ENCODE measurements at places on chromosomes 6 and 20.

DNA sequence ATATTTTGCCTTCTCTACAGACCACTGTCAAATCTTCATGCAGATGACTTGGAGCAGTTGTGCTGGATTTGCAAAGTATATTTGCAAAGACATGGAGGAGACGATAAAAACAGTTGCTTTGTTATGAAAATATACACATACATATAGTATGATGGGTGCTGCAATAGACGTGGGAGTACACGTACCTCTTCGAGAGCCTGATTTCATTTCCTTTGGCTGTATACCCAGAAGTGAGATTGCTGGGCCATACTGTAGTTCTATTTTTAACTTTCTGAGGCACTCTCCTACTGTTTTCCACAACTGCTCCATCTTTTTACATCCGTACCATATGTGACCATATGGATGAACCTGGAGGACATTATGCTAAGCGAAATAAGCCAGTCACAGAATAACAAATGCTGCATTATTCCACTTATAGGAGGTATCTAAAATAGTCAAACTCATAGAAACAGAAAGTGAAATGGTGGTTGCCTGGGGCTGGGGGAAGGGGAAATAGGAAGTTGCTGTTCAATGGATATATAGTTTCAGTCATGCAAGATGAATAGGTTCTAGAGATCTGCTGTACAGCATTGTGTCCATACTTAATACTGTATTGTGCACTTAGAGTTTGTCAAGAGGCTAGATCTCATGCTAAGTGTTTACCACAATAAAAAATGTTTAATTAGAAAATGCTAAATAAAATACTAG, 223.8 kb downstream of the HAO1 start:
- no peak for DNase-seq

DNA sequence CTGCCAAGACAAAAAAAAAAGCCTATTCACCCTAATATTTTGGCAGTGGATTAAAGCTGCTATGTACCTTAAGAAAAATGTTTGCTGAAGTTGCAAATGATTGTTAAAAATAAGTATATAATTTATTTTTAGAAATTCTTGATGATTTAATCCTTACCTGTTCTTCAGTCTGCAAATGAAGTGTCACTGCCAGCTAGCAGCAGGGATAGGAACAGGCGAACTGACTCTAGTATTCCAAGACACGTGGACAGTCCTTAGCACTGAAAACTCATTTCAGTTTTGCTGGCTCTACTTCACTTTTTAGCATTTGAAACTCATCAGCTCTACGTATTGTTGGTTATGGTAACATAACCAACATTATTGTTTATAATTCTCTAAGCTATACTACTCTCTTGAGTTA, 204.4 kb upstream of the ID4 start:
- no peak for DNase-seq

GRCh38 chr6:53492860-53493634, 51.9 kb downstream of the GCLC start:
- DNase-seq, result peak; percentile 80

DNA sequence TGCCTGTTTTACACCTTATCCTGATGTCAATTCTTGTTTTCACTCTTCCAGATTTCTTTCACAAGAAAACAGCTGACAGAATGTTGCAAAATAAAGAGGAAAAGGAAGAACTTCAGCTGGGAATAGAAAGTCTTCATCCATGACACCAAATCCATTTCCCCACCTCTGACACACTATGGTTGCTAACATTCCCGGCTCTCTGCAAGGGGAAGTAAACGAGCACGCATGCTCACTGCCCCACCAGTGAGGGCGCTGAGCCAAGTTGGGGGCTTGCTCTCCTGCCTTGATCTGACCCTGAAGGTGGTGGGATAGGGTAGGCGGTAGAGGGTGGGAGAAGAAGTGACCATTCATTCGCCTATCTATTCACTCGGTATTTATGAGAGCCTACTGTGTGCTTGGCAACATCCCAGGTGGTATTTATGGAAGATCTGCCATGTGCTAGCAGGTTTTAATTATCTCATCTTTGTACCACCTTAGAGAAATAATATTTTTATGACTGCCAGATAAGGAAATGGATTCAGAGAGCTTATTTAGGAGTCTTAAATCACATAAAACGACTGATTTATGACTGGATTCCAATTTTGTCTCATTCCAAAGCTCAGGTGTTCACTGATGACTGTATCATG, 206.2 kb downstream of the FOXC1 start:
- no peak for DNase-seq

- DNase-seq, result no peak
Measured at GRCh38 chr6:46024124-46024769, 8.6 kb upstream of the CLIC5 start.

DNA sequence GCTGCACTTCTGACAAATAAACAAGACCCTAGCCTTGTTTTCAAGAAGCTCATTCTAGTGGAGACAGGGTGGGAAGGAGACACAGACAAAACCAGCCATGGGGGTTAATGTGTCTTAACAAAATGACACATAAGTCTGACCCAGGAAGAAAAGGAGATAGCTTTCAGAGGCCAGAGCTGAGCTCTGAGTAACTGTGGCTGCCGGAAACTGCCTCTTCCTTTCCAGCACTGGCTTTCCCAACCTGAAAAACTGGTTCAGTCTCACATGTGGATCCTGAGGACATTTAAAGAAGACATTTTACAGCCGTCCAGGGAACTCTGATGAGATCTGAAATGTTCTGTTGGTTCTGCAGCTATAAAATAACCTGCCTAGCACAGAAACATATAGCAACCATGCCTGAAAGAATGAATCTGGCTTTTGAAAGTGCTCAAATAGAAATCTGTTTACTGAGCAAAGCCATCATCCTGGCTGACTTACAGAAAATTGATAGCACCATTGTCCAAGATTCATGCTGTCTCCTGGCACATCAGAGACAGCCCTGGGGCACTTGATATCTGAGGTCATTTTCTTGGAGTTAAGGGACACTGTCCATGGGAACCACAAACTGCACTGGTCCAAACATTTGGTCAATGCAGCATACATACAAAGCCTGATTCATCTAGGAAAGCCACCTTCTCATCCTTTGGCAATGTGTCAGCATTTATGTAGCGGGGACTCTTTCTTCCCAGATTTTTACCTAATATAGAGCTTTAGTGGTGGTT, 83.2 kb upstream of the PAX1 start:
- no peak for DNase-seq

- no peak for DNase-seq
Measured at GRCh38 chr6:70790483-70791224, 123.0 kb downstream of the SMAP1 start.

- DNase-seq, result no peak
Measured at GRCh38 chr6:112682071-112682470, 334.9 kb downstream of the RFPL4B start.

DNA sequence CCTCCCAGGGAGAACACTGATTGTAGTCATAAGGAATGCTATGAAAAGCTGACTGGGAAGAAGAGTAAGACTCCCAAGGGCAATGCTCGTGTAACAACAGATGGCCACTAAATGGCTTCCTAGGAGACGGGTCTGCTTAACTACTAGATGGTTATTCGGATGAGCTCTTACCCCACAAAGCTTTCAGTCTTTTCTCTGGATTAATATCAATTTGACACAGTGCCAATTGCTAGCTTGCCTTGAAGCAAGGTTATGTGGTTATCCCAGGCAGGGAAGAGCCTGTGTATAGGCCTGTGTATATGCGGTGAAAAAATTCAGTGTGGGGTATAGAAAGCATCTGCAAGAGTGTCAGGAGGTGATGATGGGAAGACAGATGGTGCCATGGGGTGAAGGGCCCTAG, 86.4 kb upstream of the NOX3 start:
- DNase-seq, result no peak

- peak; percentile 31 for DNase-seq
Measured at GRCh38 chr20:38804682-38805501, 605 bp upstream of the PPP1R16B start.

GRCh38 chr20:34732523-34732922, 28.4 kb downstream of the TP53INP2 start:
- DNase-seq, result no peak

DNA sequence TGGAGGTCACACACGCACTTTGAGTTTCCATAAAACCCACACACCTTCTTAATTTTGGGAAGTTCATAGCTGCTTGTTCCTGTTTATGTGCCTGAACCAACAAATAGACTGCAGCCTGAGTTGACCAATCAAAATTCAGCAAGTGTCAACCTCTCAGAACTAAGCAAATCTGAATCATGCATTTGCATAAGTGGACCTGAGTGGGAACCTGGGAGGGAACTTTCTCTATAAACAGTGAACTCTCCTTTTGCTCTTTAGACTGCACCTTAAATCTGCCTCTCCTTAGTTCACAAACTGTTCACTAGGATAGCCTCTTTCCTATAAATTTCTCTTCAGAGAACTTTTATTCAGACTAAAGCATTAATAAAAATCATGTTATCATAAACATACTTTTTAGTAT, 37.9 kb downstream of the SLC17A1 start:
- DNase-seq, result no peak

DNA sequence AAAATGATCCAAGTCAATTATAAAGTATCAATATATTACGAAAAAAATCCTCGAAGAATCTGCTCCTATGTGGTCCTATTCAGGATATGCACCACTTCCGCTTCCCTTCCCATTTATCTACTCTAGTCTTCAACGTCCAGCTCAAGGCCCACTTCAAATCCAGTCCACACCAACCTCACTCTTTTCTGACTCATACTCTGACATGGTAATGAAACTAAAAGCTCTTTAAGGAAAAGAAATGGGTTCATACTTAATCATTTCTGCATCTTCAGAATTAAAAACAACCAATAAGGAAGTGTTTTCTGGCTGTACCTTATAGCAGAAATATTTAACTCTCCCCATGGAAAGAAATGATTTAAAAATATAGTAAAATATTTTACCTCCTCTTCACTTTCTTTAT, 15.1 kb downstream of the DEK start:
- no peak for DNase-seq

GRCh38 chr20:62629864-62630470, 12.3 kb upstream of the SLCO4A1 start:
- no peak for DNase-seq

DNA sequence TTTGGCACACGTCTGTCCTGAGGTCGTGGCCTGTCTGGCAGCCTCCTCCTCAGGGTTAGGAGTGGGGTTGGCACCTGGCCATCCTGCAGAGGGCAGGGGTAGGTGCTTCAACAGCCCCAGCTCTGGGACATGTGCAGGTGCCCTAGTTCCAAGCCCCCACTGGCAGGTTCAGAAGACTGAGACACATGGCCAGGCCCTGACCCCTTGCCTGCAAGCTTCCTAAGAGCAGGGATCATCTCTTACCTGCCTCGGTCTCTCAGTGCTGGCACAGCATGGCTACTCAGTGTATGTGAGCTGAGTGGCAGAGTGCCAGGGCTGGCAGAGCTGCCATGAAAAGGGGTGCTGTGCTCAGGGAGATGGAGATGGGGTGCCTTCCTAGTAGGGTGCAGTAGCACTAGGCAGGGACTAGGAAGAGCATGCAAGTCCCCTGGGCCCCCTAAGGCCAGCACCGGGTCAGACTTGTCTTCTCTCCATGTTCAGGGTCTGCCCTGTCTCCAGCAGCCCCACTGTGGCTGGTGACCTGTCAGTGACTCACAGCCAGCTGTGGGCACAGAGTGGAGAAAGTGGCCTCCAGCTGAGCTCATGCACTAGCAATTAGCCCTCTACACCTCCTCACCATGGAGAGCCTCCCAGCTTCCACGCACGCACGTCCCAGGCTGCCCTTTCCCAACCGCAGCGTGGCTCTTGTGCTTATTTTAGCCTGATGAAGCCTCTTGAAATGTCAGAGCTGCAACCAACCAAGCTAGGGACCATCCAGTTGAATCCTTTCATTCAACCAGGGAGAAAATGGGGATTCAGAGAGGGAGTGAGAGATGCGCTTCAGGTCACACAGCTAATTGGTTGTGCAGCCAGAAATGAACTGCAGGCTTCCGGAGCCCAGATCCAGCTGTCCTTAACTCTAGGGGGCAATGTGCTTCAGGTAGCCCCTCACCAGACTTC, 116.6 kb downstream of the MRPL14 start:
- DNase-seq, result no peak

GRCh38 chr6:4346659-4347333, 211.4 kb upstream of the ECI2 start:
- no peak for DNase-seq

DNA sequence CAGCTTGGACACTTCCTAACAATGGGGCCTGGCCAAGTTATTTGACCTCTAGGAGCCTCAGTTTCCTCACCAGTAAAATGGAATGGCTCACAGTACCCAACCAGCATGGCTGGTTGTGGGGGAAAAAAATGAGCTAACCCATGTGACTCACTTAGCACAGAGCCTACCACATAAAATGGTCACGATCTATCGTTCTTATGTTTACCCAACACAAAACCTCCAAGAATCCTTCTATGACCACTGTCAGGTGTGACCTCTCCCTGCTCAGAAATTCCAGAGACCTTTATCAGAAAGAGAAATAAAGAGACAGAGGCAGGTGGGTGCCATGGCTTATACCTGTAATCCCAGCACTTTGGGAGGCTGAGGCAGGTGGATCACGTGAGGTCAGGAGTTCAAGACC, 39.4 kb downstream of the BPIFB1 start:
- DNase-seq, result no peak

DNA sequence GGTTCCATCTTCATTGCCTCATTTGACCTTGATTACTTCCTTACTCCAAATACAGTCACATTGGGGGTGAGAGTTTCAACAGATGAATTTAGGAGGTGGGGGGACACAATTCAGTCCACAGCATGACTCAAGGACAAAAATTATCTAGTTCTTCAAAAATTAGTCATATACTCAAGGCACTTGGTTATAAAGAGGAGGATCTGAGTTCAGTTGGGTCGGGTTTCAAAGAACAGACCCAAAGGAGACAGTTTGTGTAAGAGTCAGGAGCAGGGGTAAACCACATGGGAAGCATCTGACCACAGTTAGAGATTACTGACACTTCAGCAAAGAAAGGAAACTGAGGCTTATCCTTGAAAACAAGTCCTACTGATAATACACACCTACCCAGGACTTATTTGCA, 138.0 kb downstream of the TBC1D7 start:
- no peak for DNase-seq

All from hematopoietic multipotent progenitor cell treated with erythropoietin and hydrocortisone succinate and interleukin-3 and kit ligand, for 8 days (in vitro differentiated cells).